ENCODE measurements at places on chromosomes 1 and 21.
A peak's percentile ranks its signal among the peaks of the same experiment; 100 is the strongest.

- DNase-seq = no peak
Measured at GRCh38 chr1:70465911-70466310, 54.8 kb downstream of the CTH start.

DNA sequence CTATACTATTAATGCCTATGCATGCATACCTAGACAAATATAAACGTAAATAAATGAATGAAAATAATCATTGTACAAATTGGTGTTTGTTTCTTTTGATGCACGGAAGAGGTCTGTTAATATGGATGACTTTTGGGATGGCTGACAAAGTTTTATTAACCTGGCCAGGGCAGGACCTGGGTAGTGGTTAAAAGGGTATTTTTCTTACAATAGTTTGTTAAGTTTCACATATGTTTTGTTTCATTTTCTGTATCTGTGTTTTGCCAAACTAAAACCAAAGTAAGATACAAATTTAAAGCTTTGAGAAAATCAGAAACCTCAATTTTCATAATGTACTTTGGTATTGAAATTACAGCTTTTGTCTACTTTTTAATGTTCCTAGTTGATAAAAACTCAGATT is 222.7 kb upstream of the OLFM3 start:
- DNase-seq = no peak

- no peak for DNase-seq
Measured at GRCh38 chr21:32475162-32475812, 62.8 kb downstream of the EVA1C start.

- DNase-seq = no peak
Measured at GRCh38 chr1:71774705-71775104, 507.6 kb downstream of the NEGR1 start.

DNA sequence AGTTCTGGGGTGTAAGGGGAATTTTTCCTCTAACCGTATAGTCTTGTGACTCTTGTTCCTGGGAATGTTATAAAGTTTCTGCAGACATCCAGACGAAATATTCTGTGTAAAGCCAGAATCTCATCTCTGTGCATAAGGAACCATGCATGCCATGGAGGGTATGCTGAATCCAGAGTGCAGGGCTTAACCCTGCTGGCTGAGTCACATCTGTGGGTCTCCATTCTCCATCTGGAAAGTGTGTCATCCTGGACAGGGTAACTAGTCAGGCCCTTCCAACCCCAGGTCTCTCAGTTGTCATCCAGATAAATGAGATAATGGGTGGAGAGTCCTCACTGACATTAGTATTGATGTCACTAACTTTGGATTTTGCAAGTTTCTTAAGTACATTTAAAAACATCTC is 48.8 kb downstream of the ATP5PO start:
- no peak for DNase-seq

DNA sequence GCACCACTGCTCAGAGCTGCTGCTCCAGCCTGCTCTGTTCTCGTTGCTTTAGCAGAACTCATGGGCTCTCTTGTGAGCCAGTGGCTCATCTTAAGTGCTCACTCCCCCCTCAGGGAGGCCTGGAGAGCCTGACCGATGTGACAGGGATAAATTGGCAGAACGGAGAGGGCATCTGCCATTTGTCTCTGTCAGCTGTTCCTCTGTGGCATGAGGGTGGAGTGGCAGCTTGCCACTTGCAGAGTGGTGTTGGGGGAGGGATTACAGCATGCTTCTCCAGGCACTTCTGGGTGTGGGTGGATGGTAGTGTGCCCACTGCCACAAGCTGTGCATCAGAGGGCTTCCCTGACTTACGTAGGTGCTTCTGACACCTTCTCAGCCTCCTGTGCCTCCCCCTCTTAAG is 229.5 kb downstream of the PAPPA2 start:
- DNase-seq = peak; percentile 9

DNA sequence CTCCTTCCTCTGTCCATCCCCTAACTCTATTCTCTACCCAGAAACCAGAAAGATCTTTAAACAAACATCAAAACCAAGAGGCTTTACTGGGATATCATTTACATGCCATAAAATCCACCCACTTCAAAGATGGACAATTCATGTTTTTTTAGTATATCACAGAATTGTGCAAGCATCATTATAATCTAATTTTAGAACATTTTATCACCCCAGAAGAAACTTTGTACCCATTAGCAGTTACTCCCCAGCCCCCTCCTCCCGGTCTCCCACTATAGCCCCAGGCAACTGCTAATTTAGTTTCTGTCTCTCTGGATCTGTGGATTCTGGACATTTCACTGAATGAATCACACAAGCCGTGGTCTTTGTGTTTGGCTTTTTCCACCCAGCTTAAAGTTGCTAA is 4.8 kb upstream of the SELENON start:
- DNase-seq = no peak

- no peak for DNase-seq
Measured at GRCh38 chr1:79595931-79596330, 589.4 kb upstream of the ADGRL4 start.

Data from frontal cortex (tissue), 4 donors.